NAMALWA (cell line): ENCODE measurements at places on chromosomes 11 and 22.

DNA sequence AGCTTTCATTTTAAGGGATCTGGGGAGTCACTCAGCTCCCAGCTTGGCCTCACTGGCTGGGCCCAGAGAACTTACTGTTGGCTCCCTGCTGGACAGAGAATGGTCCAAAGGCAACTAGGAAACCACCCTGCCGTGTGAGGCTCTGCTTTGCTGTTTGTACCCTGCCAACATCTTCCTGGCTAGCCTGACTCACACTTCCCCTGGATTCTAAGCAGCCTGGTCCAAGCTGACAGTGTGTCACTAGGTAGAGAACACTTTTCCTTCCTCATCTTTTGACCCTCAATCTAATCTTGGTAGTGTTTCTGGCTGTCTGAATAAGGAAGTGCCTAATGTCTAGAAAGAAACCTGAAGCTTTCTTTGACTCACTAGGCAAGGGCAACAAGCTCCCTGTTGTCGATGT lies 76.7 kb downstream of the FAR1 start:
- no peak for DNase-seq

DNA sequence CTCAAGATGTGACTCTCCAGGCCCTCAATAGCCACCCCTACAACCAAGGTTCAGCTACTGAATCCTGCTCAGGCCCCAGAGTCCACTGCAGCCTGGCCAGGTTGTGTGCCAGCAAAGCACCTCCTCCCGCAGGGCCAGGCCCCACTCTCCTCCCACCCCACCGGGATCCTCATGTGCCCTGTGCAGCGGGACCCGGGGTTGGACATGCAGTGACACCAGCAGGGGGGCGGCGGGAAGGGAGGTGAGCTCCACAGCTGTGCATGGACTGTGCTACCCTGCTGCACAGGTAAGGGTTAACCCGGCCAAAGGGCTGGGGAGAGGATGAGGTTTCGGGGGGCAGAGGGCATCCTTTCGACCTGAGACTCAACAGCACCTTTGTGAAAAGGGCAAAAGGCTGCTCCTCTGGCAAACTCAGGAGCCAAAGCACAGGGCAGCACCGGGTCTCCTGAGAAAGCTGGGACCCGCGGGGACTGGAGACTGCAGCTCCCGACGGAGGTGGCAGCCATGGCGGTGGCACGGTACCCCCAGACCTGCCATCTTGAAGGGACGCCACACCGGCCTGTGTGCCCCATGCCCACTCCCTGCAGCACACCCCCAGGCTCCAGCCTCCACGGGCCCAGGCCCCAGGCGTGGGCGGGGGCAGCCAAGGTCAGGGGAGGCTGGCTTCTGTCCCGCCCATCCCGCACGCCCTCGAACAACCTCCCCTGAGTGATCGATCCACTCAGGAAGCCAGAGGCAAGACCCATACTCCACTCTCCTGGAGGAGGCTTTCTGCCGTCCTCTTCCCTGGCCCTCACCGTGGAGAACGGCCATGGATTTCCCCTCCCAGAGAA lies 10.6 kb downstream of the PLXNB2 start:
- no peak for DNase-seq

- DNase-seq: no peak
Observed at GRCh38 chr22:46612341-46612903, 7.8 kb upstream of the GRAMD4 start.

- no peak for DNase-seq
Observed at GRCh38 chr22:28023774-28024173, 104.7 kb upstream of the PITPNB start.

- no peak for DNase-seq
Observed at GRCh38 chr11:132590986-132591385, 941.3 kb downstream of the OPCML start.

GRCh38 chr11:13364388-13364787 lies 86.8 kb downstream of the BMAL1 start:
- no peak for DNase-seq

- DNase-seq: no peak
Observed at GRCh38 chr11:32152216-32152615, 61.3 kb downstream of the RCN1 start.

DNA sequence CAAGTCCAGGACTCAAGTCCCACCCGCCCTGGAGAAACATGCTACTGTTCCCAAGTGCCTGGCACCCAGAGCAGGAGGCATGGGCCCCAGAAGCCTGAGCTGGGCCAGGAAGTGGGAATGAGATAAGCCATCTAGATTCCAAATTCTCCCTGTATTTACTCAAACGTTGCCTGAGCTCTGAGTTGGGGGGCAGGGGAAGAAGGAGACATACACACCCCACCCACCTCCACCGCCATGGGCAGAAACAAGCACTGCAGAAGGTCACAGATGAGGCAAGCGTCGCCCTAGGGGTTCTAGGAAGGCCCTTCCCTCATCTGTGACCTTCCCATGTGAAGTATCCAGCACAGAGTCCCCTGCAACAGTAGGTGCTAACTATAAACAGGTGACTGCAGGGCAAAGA lies 54.0 kb downstream of the PLEKHA7 start:
- no peak for DNase-seq

- no peak for DNase-seq
Observed at GRCh38 chr22:30582051-30582450, 7.6 kb upstream of the GAL3ST1 start.

DNA sequence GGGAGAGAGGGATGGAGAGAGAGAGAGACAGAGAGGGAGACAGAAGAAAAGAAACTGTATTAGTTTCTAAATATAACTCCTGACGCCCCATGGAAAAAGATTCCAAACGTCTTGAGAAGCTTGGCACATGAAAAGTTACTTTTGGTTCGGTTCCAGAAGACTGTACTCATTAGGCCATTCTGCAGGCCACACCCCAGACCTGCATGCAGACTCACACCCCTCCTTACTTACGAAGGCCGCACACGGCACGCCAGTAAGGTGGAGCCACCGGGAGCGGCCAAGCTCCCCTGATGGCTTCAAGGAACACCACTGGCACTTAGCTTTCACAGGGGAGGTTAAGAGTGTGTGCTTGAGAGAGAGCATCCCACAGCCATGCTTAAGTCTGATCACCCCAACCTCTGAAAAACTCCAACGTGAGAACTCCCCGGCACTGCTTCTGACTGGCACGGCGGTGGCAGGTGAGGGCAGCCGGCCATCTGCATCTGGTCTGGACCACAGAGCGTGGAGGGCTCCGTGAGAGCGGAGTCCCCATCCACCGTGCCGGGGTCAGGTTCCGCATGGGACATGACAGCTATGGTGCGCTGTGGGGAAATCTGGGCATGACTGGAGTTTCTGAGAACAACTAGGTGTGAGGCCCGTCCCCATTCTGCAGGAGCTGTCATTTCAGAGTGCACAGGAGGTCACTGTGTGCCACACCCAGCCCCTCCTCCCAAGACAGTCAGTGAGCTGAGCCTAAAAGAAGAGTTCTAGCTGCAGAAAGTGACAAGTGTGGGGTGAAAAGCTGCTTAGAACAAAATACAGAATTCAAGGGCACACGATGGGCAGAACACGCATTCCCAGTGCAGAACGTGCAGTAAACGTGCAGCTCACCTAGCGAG lies 62.4 kb downstream of the MYH9 start:
- no peak for DNase-seq

DNA sequence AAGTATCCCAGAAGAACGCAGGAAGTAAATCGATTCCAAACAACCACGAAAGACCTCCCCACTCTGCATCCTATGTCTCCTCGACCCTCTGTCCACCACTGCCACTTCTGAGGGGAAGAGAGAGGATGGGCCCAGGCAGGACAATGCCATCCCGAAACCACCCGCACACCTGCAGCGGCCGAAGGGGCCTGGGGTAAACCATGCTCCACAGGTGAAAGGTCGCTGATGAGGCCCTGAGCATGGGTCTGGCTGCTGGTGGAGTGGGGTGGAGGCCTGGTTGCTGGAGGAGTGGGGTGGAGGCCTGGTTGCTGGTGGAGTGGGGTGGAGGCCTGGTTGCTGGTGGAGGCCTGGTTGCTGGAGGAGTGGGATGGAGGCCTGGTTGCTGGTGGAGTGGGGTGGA lies 13.1 kb downstream of the TOLLIP start:
- no peak for DNase-seq

- DNase-seq: no peak
Observed at GRCh38 chr11:47329987-47330931, 22.2 kb downstream of the MYBPC3 start.

DNA sequence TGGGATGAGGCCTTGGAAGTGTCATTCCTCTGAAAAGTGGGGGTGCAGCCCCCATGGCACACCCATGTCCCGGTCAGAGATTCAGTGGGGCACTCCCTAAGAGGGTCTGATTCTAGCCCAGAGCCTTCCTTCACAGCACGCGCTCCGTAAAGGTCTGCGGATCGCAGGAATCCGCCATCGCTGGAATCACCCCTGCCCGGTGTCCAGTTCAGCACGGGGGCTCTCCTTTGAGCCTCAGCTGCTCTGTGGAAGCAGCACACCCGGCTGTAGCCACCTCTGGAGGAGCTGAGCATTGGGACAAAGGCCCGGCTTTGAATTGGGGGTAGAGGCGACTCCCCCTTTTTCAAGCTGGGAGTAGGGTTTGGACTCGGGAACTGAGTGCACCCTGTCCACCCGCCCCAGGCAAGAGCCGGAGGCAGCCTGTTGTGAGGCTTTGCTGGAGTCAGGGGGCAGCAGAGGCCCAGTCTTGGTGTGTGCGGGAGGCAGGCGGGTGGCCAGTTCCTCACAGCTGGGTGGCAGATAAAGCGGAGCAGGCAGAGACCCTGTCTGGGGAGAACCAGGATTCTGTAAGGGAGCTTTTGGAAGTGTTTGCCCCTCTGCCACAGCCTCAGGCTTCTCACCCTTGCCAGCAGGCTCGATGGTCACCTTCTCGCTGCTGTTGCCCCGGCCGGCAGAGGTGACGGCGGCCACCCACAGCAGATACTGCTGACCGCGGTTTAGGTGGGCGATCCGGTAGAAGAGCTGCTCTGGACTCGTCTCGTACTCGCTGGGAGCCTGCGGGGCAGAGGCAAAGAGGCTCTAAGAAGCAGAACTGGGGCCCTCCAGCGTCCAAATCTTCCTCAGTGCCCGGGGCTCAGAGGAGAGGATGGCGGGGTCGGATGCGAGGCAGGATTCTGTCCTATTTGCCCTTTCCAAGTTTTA lies 115.9 kb downstream of the CEP164 start:
- DNase-seq: no peak

DNA sequence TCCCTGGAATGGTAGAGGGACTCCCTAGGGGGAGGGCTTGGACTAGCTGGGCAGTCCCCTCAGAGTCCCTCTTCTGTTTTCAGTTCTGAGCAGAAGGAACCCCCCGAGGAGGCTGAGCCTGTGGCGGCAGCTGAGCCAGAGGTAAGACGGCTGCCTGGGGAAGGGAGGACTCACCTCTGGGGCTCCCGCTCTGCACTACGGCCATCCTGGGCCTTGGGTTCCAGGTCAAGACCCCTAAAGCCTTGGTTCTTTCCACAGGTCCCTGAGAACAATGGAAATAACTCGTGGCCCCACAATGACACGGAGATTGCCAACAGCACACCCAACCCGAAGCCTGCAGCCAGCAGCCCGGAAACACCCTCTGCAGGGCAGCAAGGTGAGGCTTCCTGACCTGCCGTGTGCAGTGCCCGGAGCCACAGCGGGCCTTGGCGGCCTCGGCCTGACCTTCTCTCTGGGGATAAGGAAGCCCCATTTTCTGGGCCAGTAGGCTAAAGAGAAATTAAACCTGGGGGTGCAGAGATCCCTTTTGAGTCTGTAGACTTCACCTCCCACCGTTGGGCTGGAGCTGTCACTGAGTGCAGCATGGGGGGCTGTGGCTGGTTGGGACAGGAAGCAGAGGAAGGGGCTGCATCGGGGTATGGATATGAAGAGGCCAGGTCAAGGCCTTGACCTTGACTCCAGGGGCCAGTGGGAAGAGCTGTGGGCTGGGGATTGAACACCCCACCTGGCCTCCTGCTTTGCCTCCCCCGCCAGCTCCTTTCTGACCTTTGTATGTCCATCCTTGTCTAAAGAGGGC lies 15.0 kb downstream of the INCENP start:
- DNase-seq: no peak

- DNase-seq: no peak
Observed at GRCh38 chr11:123586568-123586967, 67.9 kb downstream of the SCN3B start.

DNA sequence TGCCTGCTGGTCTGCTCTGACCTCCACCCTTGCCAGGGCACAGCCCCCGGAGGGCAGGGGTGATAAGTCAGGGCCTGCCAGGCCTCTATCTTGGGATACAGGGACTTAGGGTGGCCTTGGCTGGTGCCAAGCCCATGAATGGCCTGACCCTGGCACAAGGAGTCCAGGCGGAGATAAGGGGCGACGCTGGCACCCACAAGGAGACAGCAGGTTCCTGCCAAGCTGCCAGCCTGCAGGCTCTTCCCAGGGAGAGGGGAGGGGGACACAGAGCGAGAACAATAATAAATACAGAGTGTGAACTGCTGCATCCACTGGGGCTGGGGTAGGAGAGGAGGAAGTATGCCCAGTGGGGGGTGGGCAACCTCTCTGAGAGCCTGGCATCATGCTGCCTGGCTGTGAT lies 978 bp downstream of the CSDC2 start:
- no peak for DNase-seq

- no peak for DNase-seq
Observed at GRCh38 chr22:23357053-23357452, 176.7 kb downstream of the BCR start.

- peak; percentile 85 for DNase-seq
Observed at GRCh38 chr11:65856689-65857499, 1.1 kb downstream of the CFL1 start.

- no peak for DNase-seq
Observed at GRCh38 chr11:117188620-117189081, 10.1 kb downstream of the SIDT2 start.

DNA sequence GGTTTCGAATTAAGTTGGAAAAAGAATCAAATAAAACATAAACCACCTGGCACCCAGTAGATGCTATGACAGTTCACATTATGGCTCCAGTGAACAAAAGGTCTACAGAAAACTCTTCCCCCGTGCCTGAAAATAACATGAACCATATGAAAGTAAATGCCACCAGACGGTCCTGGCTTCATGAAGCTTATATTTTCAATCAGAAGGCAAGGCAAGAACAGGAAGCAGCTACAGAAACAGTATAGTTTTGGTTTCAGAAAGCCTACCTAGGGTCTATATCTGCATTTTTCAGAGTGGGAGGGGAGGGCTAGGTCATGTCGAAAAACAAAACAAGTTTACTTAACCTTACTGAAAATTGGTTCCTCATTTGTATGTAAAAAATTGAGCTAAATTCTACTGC lies 9.8 kb downstream of the RAB30 start:
- DNase-seq: peak; percentile 81

GRCh38 chr11:57751176-57751575 lies 443 bp downstream of the BTBD18 start:
- no peak for DNase-seq

GRCh38 chr22:11627798-11628650 lies 3900.0 kb upstream of the OR11H1 start:
- no peak for DNase-seq

GRCh38 chr22:17095538-17095937 lies 10.7 kb downstream of the IL17RA start:
- no peak for DNase-seq

GRCh38 chr11:678297-678696 lies 16.7 kb downstream of the DEAF1 start:
- no peak for DNase-seq
